ENCODE measurements at places on chromosomes 13 and 19. TPM values are rescaled to one million over a fixed set of nuclear protein-coding genes. Genes with fewer than 3 reads are reported as not detected.

GRCh38 chr19:30091856-30092255 is 149.8 kb downstream of the URI1 start:
- DNase-seq, result no peak

The CGB8 gene
- not detected for total RNA-seq

- DNase-seq, result no peak
Measured at GRCh38 chr13:76797361-76797760, 88.8 kb downstream of the KCTD12 start.

- peak; percentile 61 for DNase-seq
Measured at GRCh38 chr13:38045278-38046048, 175.9 kb upstream of the TRPC4 start.
